CD4-positive, alpha-beta memory T cell (primary cell): ENCODE measurements at places on chromosomes 1 and 21. TPM values are rescaled to one million over a fixed set of nuclear protein-coding genes. Genes with fewer than 3 reads are reported as not detected.

CELA3B gene
- total RNA-seq = not detected

PADI2 gene
- total RNA-seq = not detected

DNA sequence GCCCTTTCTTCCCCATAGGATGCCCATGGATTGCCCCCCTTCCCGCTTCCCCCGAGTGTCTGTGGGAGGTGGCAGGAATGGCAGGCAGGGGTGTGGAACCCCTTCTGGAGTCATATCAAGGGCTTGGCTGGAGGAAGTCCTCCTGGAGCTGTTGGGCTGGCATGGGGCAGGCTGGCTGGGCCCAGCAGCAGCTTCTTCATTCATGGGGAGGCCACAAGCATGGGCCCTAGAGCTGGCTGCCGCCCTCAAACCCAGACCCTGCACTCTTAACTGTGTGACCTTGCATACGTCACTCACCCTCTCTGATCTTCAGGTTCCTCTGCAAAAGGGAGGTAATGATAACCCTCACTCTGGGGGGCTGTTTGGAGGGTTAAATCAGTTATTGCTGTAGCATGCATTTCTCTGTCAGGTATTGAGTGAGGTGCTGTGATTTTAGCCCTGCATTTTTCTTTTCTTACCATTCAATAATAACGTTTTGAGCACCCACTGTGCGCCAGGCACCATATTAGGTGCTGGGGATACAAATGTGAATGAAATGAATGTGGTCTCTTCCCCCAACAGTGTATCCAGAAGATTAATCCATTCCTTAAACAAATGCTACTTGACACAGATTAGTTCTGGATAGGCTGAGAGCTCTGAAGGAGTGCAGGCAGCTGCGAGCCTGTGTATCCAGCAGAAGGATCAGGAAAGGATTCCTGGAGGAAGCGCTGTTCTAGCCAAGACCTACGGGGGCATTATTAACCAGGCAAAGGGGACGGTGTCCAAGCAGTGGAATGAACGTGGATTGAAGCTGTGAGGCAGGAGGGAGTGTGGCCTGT, 9.3 kb downstream of the PCSK9 start:
- no peaks in the 10 kb centered on the region for H3K27me3 ChIP-seq
- DNase-seq = no peak
- H3K4me1 ChIP-seq = no peaks in the 10 kb centered on the region
- no peaks in the 10 kb centered on the region for H3K36me3 ChIP-seq

GRCh38 chr1:60872426-60873054, 209.8 kb upstream of the NFIA start:
- H3K36me3 ChIP-seq = no peaks in the 10 kb centered on the region
- H3K4me3 ChIP-seq = no peak overlapping the region
- H3K27me3 ChIP-seq = no peaks in the 10 kb centered on the region
- H3K4me1 ChIP-seq = no peaks in the 10 kb centered on the region
- no peak overlapping the region for H3K27ac ChIP-seq

GRCh38 chr21:45471525-45472221, 66.7 kb downstream of the COL18A1 start:
- no peaks in the 10 kb centered on the region for H3K27me3 ChIP-seq
- H3K4me3 ChIP-seq = no peak overlapping the region
- H3K27ac ChIP-seq = no peak overlapping the region
- H3K36me3 ChIP-seq = no peaks in the 10 kb centered on the region
- DNase-seq = no peak

DNA sequence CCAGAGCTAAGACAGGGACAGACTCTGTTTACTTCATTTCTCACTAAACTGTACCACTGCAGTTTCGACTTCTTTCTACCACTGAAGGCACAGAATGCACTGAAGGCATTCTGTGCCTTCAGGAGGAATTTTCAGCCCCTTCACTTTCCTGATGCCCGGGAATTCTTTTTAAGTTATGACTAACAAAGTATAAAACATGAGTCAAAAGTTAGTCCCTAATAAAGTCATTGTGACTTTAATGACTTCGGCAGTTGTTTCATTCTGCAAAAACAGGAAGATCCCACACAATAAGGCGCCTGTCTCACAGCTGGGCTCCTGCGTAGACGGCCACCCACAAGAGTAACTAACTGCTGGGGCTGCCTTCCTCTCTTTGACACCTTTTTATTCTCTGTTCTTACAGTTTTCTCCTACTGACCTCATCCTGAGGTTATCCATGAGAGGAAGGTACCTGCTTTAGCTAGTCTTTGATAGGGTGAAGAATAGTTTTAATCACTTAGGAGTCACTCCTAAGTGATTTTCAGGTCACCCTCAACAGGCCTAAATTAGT, 183.9 kb upstream of the SGIP1 start:
- H3K4me3 ChIP-seq = no peak overlapping the region
- DNase-seq = peak; percentile 73

GRCh38 chr1:201175820-201176500, 14.7 kb upstream of the IGFN1 start:
- DNase-seq = no peak
- no peak overlapping the region for H3K4me3 ChIP-seq
- H3K4me1 ChIP-seq = peaks cover 8% of the 10 kb centered on the region
- H3K27me3 ChIP-seq = no peaks in the 10 kb centered on the region
- no peaks in the 10 kb centered on the region for H3K36me3 ChIP-seq

- DNase-seq = no peak
- H3K36me3 ChIP-seq = no peaks in the 10 kb centered on the region
- no peaks in the 10 kb centered on the region for H3K27me3 ChIP-seq
These were observed 28.7 kb upstream of the RD3 start for GRCh38 chr1:211520641-211521040.

- DNase-seq = no peak
- H3K27ac ChIP-seq = no peak overlapping the region
- H3K4me3 ChIP-seq = no peak overlapping the region
These were observed 9.7 kb downstream of the SYF2 start for GRCh38 chr1:25222606-25223005.

GRCh38 chr1:192170196-192170984, 12.1 kb downstream of the RGS18 start:
- H3K4me3 ChIP-seq = no peak overlapping the region
- no peaks in the 10 kb centered on the region for H3K4me1 ChIP-seq
- no peaks in the 10 kb centered on the region for H3K36me3 ChIP-seq
- no peaks in the 10 kb centered on the region for H3K27me3 ChIP-seq
- no peak for DNase-seq

- peaks cover 5% of the 10 kb centered on the region for H3K27me3 ChIP-seq
- DNase-seq = no peak
- H3K27ac ChIP-seq = no peak overlapping the region
These were observed 13.8 kb upstream of the PHLDA3 start for GRCh38 chr1:201482755-201483154.
